ENCODE measurements at places on chromosomes 12 and 14.

DNA sequence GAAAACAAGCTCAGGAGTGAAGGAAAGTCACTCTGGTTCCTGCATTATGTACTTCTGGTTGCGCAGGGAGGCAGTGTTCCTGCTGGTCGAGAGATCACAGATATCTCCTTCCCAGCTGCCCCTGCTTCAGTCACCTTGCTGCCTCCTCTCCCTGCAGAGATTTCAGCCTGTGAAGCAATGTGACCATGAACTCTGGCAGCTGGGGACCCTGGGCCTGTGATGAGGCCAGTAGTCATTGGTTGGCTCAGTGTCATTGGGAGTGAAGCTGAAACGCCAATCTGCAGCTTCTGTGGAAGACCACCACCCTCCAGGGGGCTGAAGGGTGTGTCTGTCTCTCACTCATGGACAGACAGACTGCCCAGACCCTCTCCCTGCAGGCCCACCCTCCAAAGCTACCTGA lies 45.0 kb downstream of the PLEKHD1 start:
- no peak for DNase-seq

DNA sequence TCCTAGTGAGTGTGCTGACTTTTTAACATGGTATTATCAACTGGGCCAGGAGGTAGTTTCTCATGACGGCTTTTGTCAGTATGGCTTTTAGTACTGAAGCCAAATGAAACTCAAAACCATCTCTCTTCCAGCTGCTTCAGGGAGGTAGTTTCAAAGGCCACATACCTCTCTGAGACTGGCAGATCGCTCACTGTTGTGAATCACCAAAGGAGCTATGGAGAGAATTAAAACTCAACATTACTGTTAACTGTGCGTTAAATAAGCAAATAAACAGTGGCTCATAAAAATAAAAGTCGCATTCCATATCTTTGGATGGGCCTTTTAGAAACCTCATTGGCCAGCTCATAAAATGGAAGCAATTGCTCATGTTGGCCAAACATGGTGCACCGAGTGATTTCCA lies 141.1 kb downstream of the HMGA2 start:
- no peak for DNase-seq

- DNase-seq, result no peak
Measured at GRCh38 chr14:74350928-74351323, 2.7 kb downstream of the VRTN start.

DNA sequence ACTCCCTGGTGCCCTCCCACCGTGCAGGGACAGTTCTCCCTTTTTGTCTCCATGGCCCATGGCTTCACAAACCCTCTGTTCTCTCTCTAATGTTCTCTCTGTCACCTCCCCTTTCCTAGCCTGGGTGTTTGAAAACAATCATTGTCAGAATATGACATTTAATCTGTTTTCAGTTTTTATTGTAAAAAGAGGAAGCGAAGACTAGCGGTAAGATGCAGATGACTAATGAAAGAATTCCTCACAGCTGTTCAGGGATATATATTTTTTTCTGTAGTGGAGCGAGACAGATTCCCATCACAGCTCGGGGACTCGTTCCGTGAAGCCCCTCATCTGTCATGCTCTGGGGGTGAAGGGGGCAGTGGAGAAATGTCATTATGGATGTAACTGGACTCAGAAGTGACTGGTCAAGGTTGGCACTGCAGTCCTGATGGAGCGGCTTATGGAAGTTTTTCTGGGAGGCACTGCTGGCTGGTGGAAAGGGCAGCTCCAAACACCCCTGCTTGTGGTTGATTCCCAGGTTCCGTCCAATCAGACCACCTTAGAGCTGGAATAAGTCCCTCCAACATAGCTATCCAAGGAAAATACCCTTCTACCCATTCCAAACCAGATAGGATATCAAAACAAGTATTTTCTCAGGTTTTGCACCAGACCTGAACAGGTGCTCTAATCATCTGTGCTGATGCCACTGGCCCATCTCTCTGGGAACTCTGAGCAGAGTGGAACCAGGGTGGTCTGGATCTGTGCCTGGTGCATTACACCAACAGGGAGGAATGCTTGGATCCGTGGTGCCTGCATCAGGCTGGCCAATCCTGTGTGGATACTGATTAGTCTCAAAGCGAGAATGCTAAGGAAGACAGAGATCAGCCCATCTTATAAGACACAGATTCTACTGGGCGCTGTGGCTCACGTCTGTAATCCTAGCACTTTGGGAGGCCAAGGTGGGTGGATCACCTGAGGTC lies 84.7 kb downstream of the GPATCH2L start:
- no peak for DNase-seq

GRCh38 chr14:38405851-38406635 lies 150.2 kb upstream of the CLEC14A start:
- no peak for DNase-seq

DNA sequence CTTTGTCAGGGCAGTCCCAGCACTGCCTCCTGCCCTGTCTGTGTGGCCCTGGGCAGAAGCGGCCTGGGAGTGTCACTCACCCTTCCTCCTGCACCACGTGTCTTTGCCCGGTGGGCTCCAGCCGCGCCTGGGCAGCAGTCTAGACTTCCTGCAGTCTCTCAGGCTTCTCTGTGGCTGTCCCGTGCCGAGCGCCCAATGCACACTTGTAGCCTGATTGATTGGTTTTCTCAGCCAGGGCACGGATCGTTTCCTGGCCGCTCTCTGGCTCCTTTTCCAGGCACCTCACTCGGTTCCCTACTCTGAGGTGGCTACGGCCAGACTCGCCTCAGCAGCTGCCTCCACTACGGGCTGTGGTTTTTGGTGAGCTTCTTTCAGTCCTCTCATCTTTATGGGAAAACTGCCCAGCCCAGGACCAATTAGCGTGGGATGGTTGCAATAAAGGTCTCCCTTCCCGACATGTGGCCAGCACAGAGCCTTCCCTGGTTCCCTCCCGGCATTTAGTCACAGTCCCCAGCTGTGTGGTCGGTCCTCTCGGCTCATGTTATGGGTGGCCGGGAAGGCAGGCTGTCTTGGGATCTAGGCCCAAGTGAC lies 133.1 kb downstream of the CACNA1C start:
- DNase-seq, result no peak

- DNase-seq, result no peak
Measured at GRCh38 chr14:64233531-64234190, 60.5 kb downstream of the ESR2 start.

DNA sequence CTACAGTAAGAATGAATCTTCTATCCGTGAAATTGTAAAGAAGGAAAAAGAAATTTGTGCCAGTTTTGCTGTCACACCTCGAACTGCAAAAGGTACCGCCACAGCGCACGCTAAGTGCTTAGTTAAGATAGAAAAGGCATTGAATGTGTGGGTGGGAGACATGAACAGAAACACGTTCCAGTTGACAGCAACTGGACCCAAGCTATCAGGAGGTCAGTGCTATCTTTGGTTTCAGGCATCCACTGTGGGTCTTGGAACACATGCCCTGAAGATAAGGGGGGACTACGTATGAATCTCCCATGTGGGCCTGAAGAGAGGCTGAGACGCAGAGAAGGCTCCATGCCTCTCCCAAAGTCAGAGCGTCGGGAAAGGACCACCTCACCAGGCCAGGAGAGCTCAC lies 9.8 kb downstream of the IFFO1 start:
- DNase-seq, result no peak

GRCh38 chr14:102227184-102227964 lies 77.6 kb downstream of the MOK start:
- DNase-seq, result no peak

GRCh38 chr14:51834240-51834639 lies 26.2 kb upstream of the GNG2 start:
- DNase-seq, result no peak

GRCh38 chr12:8156845-8157244 lies at the start of gene ZNF705A:
TSS of gene ZNF705A (plus strand) at chr12:8157015. CDS start at chr12:8172626, 15,611 bp downstream.
- no peak for DNase-seq

DNA sequence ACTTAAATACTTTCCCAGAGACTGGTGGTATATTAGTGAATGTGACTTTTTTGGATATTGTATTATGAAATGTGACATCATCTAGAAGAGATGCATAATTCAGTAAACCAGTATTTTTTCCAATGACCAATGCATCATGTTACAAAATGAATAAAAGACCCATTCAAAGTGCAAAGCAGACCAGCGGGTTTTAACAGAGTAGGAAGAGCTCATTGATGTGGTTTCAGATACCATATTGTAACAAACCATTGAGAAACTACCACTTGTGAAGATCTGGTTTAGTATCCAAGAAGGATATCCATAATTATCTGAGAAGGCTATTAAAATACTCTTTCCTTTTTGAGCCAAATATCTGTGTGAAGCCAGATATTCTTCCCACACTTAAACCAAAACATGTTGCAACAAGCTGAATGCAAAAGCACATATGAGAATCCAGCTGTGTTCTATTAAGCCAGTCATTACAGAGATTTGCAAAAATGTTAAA lies 47.7 kb downstream of the MVK start:
- DNase-seq, result no peak

DNA sequence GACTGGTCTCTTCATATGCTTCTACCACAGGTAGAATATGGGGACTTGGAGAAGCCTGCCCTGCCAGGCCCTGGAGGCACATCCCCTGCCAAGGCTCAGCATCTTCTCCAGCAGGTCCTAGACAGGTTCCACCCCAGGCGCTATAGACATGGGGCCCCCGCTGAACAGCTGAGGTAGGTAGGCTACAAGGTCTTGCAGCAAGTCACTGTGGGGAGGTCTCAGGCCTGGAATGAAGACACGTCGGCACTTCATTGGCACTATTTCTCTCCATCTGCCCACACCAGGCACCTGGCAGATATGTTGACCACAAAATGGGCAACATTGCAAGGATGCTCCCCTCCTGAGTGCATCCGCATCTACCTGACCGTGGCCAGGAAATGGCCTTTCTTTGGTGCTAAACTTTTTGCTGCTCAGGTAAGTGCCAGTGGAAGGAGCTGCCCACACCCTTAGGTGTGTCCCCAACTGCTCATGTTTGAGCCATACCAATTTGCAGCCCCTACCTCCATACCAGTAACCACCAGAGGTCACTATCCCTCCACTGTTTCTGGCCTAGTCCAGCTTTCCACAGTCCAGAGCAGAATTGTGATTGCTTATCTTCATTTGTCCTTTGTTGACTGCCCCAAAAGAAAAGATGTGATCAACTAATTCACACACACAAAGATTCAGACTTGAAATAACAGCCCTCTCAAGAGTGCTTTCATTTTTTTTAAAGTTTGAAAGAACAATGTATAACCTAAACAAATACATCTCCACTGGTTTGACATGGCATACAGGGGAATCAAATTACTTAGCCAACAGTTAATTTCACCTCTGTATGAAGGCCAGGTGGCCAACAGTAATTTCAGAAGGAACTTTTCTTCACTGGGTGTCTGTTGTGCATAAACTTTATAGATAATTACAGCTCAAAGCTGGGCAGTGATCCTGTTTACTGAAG lies 16.1 kb downstream of the PIGH start:
- no peak for DNase-seq

- no peak for DNase-seq
Measured at GRCh38 chr12:124694846-124695497, 127.6 kb upstream of the NCOR2 start.

DNA sequence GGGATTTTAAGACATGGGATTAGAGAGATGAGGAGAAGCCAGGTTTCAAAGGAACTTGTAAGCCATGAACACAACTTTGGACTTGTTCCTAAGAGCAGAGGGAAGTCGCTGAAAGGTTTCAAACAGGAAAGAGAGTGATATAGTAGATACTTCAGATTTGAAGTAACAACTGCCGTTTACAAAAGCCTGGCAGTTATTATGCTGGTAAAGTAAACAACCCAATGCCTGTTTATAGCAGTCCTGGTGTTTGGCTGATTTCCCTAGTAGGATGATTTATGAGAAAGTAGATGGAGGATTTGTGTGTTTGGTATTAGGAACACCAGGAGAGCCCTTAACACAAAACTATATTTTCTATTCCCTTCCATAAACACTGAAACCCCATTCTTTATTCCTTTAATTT lies 285.7 kb downstream of the RMST start:
- DNase-seq, result no peak

DNA sequence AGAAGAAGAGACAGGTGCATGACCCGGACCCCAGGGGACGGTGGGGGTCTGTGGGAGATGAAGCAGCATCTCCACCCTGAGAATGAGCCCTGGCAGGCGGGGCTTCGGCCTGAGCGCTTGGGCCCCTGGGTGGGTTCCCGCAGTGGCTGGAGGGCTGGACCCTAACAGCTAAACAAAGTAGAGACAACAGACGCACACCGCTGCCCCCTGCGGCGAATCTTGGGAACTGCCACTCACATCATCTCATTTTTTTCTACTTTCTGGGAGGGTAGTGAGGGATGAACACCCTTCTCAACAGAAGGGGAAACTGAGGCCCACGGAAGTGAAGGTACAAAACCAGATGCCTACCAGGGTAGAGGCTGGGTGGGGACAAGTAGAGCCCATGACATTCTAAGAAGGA lies 104.7 kb downstream of the RFLNA start:
- DNase-seq, result no peak

DNA sequence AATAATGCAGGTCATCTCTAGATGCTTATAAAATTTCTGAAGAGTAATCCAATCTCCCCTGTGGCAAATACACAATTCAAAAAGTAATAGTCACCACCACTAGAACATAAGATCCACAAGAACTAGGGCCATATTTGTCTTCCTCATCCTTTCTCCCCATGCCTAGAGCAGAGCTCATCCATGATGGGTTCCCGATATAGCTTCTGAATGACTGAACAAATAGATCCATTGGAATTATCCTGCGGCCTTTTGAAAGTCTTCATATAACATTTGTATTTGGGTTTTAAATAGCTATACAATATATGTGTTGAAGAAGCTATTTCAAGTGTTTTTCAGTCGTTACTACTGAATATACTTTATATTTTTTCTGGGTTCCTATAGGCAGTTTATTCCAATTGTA lies 5.7 kb downstream of the DCN start:
- DNase-seq, result no peak

- DNase-seq, result no peak
Measured at GRCh38 chr12:90020014-90020413, 311.4 kb upstream of the ATP2B1 start.

GRCh38 chr12:92294676-92295440 lies 149.2 kb upstream of the BTG1 start:
- DNase-seq, result no peak

DNA sequence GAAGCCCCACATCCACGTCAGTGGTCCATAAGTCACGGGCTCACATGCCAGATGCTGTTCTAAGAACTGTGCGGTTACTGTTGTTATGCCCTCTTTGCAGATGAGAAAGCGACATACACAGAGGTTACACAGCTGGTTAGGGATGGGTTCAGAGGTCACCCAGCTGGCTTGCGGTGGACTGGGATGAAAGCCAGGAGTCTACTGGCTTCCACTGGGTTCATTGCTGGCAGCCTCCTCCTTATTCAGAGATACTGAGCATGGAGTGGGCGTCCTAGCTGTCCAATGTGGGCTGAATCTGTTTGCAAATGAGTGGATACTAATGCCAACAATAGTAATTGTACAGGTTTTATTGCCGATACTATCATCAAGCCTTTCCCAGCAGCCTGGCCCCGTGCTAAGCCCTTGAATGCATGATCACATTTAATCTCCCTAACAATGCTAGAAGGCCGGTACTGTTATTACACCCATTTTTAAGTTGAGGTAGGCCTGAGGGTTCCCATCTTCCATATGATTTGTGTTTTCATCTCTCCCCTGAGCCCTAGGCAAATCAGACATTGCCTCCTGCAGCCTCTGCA lies 129.1 kb downstream of the PLXNC1 start:
- DNase-seq, result no peak

- DNase-seq, result no peak
Measured at GRCh38 chr14:55180434-55180833, 11.0 kb downstream of the DLGAP5 start.

GRCh38 chr14:92579244-92579936 lies 65.8 kb downstream of the RIN3 start:
- no peak for DNase-seq

- no peak for DNase-seq
Measured at GRCh38 chr14:104794993-104795780, at the start of gene AKT1. TSS of gene AKT1 (minus strand) at chr14:104795748. CDS start at chr14:104792643, 3,105 bp downstream.
